ENCODE measurements at places on chromosomes 2 and 18. TPM values are rescaled to one million over a fixed set of nuclear protein-coding genes. Genes with fewer than 3 reads are reported as not detected.

Gene RABL2A
- 1.6 TPM for total RNA-seq

Gene AMER3
- total RNA-seq: not detected

DNA sequence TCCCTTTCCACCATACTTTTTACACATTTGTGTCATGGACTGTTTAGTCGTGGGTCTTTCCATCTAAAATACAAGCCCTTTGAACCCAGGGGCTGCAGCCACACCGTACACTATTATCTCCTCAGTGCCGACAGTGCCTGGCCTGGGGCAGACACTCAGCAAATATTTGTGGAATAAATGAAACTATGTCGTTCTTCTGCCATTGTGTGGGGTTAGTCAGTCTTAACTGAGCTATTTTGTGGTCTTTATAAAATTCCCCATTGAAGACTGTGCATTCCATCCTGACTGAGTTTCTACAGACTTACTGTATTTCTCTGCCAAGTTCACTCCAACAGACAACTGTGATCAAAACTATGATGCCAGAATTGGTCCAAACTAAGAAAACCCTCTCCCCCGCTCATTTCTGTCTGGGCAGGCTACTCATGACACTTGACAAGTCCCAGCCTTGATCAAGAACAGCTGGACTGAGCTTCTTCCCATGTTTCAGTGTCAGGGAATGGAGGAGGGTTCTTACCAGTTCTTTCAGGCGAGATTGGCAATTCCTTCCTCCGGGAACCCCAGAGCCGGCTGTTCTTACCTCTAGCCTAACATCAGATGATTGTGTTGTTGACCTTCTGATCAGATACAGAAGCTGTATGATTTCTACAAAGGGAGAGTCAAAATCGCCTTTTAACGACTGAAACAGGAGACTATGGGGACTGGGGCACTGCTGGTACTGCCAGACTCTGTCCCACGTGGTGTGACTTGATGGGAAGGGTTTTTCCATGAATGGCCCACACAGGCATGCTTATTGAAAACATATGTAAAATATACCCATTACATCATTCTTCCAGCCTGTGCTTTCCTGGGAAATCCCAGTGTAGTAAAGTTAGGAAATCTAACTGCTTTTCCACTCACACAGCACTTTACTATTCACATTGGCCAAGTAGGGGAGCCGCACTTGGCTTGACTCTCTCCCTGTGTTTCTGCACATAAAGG is 77.4 kb upstream of the NPAS2 start:
- peak; percentile 87 for DNase-seq

- no peak for DNase-seq
Observed at GRCh38 chr2:203783496-203784203, 77.2 kb downstream of the CD28 start.

GRCh38 chr2:147420947-147421675 is 423.7 kb upstream of the ACVR2A start:
- no peak for DNase-seq

Gene SYT4
- not detected for total RNA-seq

DNA sequence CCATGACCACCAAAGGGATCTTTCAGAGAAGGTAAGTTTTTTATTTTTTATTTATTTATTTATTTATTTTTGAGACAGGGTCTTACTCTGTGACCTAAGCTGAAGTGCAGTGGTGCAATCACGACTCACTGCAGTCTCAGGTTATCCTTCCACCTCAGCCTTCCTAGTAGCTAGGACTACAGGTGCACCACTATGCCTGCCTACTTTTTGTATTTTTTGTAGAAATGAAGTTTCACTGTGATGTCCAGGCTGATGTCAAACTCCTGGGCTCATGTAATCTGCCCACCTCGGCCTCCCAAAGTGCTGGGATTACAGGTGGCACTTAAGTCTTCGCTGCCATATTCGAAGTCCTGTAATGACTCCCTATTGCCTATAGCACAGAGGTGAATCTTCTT is 342.5 kb downstream of the CYRIA start:
- DNase-seq: no peak

Gene ALPP
- total RNA-seq: not detected

- DNase-seq: no peak
Observed at GRCh38 chr2:122740594-122740948, 985.1 kb downstream of the TSN start.

Gene NR4A2
- 0.67 TPM for total RNA-seq

DNA sequence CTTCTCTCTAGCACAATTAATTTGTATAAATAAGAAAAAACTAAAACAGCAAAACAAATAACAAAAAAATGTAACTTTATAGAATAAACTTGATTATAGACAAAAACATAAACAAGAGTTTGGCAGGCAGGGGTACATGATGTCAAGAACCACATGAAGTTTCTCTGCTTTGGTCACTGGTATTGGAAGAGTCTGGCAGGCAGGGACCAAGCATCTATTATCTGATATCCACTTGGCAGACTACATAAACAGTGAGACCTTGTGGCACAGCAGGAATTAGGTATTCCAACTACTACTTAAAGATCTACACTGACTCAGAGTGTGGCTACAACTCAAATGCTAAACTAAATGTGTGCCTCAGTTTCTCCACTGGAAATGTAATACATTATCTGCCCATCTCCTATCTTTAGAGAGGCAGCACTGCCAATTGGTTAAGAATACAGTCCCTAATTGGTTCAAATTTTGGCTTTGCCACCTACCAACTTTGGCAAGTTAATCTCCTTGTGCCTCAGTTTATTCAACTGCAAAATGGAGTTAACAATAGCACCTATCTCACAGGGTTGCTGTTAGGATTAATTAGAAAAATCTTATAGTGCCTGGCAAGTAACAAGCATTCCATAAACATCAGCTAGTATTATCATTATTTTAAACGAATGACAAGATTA is 2.7 kb downstream of the MAP4K3 start:
- no peak for DNase-seq

GRCh38 chr2:201618744-201619662 is 24.3 kb downstream of the TMEM237 start:
- DNase-seq: peak; percentile 19

Gene CDK15
- 0.72 TPM for total RNA-seq

DNA sequence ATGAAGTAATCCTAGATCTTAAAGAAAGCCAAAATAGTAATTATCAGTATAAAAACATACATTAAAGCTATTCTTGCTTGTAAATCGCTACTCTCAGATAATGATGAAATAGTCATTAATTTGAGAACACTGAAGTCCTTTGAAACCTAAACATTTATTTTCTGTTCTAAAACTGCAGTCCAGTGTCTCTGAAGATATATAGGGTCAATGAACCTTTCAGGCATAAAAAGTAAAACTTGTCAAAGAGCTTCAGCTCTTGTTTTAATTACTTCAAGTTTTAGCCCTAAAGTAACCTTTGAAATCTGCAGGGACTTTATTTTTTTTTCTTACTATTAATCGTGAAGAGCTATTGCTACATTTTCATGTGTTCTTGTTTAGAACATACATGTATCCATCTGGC is 116.3 kb downstream of the KYNU start:
- no peak for DNase-seq

- DNase-seq: no peak
Observed at GRCh38 chr2:132416723-132417395, at the start of gene GPR39. Gene GPR39, plus strand, starts transcription at chr2:132416805.

- DNase-seq: no peak
Observed at GRCh38 chr2:238495422-238495821, 68.7 kb downstream of the ASB1 start.

- peak; percentile 75 for DNase-seq
Observed at GRCh38 chr2:161250864-161251436, 57.3 kb upstream of the PSMD14 start.

DNA sequence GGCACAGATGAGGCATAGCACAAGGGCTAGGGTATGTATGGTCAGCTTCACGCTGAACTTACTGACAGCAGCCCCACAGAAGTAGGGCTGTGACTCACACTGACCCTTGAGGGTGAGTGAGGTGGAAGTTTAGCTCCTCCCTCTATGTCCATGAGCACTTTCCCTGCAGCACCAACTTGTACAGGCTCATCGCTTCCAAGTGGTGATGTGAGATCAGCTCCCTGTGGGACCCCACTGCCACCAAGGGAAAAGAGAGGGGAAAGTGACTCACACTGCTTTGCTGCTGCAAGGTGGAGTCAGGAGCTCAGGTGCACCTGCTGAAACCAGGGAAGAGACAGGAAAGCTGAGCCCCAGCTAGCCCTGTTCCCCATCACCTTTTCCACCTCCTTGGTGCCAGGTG is 91.5 kb downstream of the TEX51 start:
- no peak for DNase-seq

- peak; percentile 76 for DNase-seq
Observed at GRCh38 chr2:28387082-28387960, 5.3 kb upstream of the FOSL2 start.

DNA sequence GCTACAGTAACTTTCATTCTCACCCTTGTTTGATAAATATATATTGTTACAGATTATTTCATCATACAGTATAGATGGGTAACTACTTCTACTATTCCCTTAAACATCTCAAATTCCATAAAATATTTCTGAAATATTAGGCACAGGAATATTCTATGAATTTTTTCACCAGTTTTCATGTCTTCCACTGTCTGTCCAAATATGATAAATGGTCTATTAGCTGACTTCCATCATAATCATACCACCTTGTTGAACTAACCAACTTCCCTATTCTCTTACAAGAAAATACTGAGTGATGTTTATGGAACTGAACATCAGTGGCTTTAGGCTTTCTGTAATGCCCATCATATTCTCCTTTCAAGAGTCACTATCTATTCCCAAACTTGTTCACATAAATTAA is 82.4 kb downstream of the TRAPPC8 start:
- DNase-seq: no peak

Gene ID2
- total RNA-seq: 21.8 TPM

- DNase-seq: no peak
Observed at GRCh38 chr2:7954234-7954633, 727.6 kb upstream of the ID2 start.

Gene IL36A
- not detected for total RNA-seq

GRCh38 chr2:23697256-23698075 is 229.5 kb downstream of the ATAD2B start:
- DNase-seq: no peak

DNA sequence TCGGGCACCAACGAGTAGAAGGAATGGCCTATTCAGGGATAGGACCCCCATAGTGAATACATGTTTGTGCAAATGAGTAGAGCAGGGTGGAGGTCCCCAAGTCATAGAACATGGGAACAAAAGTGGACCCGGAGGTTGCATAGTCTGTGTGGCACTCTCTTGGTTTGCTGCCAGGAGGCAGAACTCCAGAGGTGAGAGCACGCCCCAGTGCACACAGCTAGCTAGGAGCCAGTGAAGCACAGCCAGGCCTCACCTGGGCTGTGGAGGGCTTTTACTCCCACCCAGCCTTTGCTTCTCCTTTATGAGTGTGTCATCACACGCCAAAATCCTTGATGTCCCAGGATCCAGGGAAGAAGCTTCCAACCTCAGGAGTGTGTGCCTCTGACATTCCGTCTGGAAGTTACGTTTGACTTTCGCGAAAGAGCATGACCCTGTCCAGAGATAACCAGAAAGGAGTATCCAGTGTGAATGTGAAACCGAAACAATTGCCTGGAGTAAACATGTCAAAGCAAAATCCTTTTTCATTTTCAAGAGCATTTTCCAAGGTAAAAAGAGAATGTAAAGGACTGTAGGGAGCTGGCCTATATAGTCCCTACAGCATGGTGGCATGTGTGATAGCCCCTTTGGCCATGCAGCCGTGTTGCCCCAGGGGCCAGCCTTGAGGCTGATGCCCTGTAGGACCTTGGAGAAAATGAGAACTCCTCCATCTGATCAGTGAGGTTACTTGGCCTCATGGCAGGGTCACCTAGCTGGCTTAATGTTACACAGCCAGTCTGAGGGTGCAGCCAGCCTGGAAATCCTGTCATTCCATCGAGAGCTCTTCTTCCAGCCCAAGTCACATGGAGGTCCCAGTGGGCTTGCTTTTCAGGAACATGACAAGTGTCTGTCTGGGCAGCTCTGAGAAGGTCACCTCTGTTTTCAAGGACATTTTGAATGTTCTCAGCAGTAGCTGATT is 8.8 kb downstream of the TRIB2 start:
- DNase-seq: no peak

Gene RASGRP3
- 0.84 TPM for total RNA-seq

- no peak for DNase-seq
Observed at GRCh38 chr2:217889656-217890055, 113.1 kb downstream of the TNS1 start.

GRCh38 chr2:144508172-144508851 is 11.6 kb downstream of the ZEB2 start:
- DNase-seq: no peak

DNA sequence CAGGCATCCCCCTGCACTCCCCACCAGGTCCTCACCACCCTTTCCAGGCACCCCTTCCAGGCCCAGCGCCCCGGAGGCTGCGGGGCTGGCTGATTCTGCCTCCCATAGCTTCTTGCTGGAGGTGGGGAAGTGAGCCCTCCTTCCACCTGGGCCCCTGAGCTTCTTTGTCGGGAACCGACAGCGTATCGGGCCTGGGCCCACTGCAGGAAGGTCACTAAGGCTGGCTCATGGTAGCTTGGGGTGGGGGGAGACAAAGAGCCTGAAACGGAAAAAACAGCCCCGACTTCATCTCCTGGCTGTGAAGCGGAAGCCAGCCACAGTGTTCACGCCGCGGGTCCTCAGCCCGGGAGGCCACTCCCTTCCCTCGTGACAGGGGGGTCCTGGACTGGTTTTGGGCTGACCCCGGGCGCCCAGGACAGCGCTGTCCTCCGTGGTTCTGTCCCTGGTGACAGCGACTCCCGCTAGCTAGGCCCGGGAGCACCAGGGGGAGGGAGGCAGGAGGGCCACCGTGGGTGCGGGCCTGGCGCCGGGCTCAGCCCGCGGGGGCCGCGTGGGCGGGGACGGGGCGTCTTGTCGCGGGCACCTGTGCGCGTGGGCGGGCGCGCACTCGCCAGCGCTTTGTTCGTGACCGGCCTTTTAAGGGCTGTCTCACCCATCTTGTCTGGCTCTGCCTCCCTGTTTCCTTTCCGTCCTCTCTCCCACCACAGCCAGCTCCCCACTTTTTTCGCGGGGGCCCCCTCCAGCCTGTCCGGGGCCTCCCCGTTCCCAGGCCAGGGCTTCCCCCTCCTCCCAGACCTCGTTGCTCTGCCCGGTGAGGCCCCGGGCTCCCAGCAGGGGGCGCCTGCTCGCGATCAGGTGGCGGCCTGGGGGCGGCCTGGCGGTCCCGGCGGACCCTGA is 64.9 kb downstream of the DNMT3A start:
- no peak for DNase-seq

GRCh38 chr18:23929362-23929930 is 85.1 kb upstream of the TTC39C start:
- no peak for DNase-seq

Gene IL18R1
- 0.51 TPM for total RNA-seq

DNA sequence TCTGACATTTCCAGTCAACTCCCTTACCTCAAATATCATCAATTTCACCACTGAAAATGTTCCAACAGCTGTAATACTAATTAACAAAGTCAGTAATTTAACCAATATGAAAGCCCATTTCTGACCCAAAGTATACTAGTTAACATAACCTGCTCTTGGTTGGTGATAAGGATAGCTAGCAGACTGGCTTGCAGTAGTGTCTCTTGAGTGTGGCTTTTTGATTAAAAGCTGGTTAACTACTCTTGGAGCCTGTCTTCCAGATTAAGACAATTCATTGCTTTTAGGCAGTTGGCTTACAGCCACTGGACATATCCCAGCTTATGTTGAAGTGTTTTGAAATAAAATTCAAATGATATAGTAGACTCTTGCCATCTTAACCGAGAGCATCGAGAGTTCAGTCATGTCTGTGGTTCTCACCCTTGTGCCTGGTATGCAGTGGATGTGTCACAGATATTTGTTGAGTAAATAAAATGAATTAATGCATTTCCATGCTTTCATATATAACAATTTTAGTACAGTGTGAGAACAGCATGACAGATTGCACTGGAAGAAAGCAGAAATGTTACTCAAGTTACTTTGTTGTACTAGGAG is 158.1 kb downstream of the TANC1 start:
- no peak for DNase-seq

GRCh38 chr2:173254659-173255058 is 100.0 kb upstream of the CDCA7 start:
- DNase-seq: no peak

Gene HADHA
- 93.6 TPM for total RNA-seq
